Activated CD4-positive, CD25-positive, alpha-beta regulatory T cell treated with anti-CD3 and anti-CD28 coated beads, Interleukin-2, amount 50 U/mL, for 24 hours (primary cell): ENCODE measurements at places on chromosomes 2 and 18.
A peak's percentile ranks its signal among the peaks of the same experiment; 100 is the strongest.

GRCh38 chr2:55986001-55986400 lies 62.4 kb upstream of the EFEMP1 start:
- no peak for ATAC-seq

DNA sequence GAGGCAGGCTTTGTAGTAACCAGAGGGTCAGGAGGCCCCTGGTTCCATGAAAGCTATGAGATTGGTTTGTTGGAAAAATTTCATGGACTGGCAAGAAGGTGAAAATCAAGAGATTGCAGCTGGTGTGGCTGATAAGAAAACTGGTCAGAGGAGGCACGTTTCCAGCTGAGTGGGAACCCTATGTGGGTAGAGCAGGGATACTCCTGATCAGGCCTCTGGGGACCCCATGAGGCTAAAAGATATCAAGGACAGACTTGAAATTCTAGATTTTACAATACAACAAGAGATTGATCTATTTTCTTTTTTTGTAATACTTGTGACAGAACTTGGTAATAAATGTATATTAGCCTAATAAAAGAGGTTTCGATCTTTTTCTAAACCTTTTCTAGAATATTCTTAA lies 1615.1 kb downstream of the DPP10 start:
- no peak for ATAC-seq

DNA sequence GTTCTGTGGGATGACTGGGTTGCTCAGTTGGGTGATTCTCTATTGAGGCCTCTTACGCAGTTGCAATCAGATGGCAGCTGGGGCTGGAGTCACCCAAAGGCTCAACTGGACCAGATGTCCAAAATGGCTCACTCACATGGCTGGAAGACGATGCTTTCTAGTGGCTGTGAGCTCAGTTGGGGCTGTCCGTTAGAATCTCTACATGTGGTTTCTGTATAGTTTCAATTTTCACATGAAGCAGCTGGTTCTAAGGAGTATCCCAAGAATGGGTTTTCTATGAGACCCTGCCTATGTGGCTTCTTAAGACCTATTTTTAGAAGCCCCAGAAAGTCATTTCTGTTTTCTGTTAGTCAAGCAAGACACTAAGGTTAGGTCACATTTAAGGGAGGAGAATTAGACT lies 4.4 kb downstream of the XRCC5 start:
- peak; percentile 24 for ATAC-seq

GRCh38 chr18:37019157-37019827 lies 190.4 kb downstream of the KIAA1328 start:
- no peak for ATAC-seq

DNA sequence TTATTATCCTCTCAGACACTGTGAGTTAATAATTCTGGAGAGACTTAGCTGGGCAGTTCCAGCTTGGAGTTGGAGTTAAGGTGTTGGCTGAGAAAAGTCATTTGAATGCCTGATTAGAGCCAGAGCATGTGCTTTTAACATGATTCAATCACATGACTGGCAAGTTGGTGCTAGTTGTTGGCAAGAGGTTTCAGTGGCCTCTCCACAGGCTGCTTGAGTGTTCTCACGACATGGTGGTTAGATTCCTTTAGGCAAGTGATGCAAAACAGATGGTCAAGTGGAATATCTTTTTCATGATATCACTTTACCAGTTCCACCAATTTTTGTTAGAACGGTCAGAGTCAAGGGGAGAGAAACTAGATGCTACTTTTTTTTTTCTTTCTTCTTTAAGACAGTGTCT lies 262.7 kb upstream of the FN1 start:
- no peak for ATAC-seq

- no peak for ATAC-seq
Measured at GRCh38 chr2:108998911-108999310, 9.9 kb upstream of the EDAR start.

DNA sequence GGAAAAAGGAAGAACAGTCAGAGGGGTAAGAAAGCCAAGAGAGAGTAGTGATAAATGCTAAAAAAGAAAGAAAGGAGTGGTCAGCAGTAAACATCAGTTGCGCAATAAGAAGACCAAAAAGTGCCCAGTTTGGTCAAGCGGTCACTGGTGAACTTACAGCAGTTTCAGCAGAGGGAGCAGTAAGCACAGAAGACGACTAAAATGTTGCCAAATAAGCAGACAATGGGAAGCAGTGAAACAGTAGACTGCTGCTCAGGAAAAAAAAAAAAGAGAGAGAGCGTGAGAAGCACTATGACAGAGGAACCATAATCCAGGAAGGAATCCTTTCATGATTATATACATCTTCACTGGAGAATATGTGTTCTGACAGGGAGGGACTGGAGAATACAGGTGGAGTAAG lies 45.8 kb downstream of the DNAJC10 start:
- no peak for ATAC-seq

DNA sequence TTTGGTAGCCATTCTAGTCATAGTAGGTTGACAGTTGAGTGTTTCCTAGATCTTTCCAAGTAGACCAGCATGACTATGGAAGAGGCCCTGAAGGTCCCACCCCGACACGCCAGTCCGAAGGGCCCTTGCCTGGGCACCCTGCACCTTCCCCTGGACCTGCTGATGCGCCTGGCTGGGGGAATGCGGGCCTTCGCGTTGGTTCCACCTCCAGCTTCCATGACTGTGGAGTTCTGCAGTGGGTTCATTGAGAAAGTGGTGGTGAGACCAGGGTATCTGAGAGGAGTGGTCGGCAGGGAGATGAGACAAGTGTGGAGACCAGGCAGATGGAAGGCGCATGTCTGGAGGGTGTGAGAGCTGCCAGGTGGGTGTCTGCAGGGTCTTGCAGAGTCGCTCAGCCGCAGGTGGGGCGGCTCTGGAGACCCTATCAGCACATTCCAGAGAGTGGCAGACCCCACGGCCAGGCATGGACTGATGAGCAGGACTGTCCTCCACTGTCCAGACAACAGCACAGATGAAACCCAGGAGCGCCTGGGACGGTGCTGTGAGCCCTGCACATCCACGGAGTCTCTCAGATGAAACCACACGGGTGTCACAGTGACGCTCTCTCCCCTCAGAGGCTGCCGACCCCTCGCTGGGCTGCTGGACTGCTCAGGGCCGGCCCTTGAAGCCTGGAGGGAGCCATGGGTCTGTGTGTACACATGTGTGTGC lies 182.5 kb upstream of the HDAC4 start:
- no peak for ATAC-seq
